HFFc6 (cell line): ENCODE measurements at places on chromosomes 2 and 18. TPM values are rescaled to one million over a fixed set of nuclear protein-coding genes. Genes with fewer than 3 reads are reported as not detected.

DNA sequence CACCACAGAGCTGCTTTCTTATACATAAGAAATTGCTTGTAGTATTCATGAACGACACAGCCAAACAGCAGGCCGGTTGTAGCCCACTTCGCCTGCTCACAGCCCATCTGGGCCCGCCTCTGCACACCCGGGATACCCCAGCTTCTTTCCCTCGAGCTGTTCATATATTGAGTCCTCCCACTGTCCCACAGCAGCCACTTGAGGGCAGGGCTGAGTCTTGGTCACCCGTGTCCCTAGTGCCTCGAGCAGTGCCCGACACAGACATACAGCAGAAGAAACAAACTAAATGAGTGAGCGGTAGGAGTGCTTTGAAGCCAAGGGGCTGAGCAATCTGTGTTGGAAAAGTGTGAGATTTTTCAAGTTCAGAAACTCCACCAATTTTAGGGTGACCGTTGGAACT is 251.4 kb downstream of the KLHL29 start:
- DNase-seq: peak; percentile 24

DNA sequence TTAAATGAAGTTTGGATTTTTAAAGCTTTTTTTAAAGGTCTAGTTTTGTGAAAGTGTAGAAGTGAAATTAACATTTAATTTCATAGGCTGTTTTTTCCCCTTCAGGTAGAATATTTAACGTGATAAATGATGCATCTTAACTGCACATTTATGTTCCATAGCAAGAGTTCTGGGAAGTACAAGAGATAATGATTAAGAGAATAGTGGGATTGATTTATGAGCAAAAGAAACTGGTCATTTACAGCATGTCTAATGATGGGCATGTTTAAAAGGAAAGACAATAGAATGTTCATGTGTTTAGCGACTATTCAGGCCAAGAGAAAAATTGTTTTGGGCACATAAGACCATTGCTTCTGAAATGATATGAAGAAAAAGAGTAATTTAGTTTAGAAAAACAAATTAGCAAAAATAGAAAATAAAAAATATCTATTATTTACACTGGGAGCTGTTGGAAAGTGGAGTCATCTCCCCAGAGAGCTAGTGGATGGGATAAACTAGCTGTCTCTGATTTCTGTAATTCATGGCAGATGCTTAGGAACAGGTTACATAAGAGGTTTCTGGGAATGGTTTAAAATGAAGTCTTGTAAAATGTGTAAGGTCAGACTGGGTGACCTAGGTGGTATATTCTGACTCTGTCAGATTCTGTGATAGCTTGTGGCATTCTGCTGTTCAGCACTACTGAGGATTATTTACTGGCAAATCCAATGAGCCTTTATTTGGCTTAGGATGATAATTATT is 60.7 kb downstream of the WDR7 start:
- no peak for DNase-seq

DNA sequence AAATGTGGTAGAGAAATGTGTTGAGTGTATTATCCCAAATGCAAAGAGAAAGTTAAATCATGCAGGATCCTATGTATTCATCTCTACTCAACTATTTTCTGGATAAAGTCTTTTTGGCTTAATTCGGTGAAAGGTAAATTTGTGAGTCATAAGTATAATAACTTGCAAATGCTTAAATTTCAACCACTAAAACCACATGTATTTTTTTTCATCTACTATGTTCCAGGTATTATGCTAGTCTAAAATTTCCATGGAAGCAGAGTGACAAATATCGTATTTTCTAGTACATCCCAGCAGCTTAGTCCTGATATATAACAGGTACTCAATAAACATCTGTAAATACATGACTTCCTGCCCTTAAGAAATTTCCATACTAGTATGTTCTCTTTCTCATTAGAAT is 6.2 kb downstream of the ALS2 start:
- no peak for DNase-seq

- DNase-seq: peak; percentile 97
These were observed 62.1 kb upstream of the SMIM21 start for GRCh38 chr18:75489493-75490190.

GRCh38 chr2:184114439-184114838 is 483.9 kb upstream of the ZNF804A start:
- no peak for DNase-seq

GRCh38 chr2:238438856-238439849 is 12.4 kb downstream of the ASB1 start:
- peak; percentile 98 for DNase-seq

- DNase-seq: no peak
These were observed 48.2 kb downstream of the EML4 start for GRCh38 chr2:42217307-42217706.

- no peak for DNase-seq
These were observed 3.7 kb downstream of the HDAC4 start for GRCh38 chr2:239396881-239397681.

DNA sequence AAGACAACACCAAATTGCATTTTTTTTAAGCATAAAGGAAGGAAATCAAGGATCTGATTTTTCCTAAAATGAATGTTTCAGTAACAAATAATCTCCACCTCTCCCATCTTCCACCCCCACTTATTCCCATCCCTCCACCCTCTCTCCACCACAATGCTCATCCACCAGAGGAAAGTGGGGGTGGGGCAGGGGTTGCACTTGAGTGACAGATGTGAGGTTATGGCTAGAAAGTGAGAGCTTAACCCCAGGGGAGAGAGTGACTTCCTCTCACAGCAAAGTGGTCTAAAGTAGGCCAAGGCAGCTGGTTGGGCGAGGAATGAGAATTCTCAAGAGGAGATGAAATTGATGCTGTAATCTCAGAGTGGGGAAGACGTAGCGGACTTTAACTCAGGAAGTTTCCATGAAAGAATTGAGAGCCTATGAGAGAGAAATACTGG is 104.7 kb downstream of the HNRNPLL start:
- no peak for DNase-seq

GRCh38 chr2:163198972-163199371 is 360.4 kb upstream of the KCNH7 start:
- no peak for DNase-seq

Gene UGT1A1
- total RNA-seq: not detected in 3 replicates

Gene TCF23
- total RNA-seq: not detected in 3 replicates

Gene RPIA
- 11.1 to 13.2 TPM (median 12.2 TPM) in 3 replicates for total RNA-seq

Gene PLGLB1
- total RNA-seq: 0.62 TPM in 1 of 3 replicates, not detected in the others
